ENCODE measurements at places on chromosomes 2 and 18. TPM values are rescaled to one million over a fixed set of nuclear protein-coding genes. Genes with fewer than 3 reads are reported as not detected.

NR4A2 gene
- total RNA-seq: under 0.01 TPM

ALPG gene
- not detected for total RNA-seq

LYPD1 gene
- 1.9 TPM for total RNA-seq

EFR3B gene
- total RNA-seq: 0.67 TPM

NEU2 gene
- not detected for total RNA-seq

SERPINB10 gene
- not detected for total RNA-seq

PCARE gene
- not detected for total RNA-seq

Measured in vein endothelial cell (primary cell).